Gastrocnemius medialis (tissue), 4 donors: ENCODE measurements at places on chromosomes 1 and 21.
A peak's percentile ranks its signal among the peaks of the same experiment; 100 is the strongest.

DNA sequence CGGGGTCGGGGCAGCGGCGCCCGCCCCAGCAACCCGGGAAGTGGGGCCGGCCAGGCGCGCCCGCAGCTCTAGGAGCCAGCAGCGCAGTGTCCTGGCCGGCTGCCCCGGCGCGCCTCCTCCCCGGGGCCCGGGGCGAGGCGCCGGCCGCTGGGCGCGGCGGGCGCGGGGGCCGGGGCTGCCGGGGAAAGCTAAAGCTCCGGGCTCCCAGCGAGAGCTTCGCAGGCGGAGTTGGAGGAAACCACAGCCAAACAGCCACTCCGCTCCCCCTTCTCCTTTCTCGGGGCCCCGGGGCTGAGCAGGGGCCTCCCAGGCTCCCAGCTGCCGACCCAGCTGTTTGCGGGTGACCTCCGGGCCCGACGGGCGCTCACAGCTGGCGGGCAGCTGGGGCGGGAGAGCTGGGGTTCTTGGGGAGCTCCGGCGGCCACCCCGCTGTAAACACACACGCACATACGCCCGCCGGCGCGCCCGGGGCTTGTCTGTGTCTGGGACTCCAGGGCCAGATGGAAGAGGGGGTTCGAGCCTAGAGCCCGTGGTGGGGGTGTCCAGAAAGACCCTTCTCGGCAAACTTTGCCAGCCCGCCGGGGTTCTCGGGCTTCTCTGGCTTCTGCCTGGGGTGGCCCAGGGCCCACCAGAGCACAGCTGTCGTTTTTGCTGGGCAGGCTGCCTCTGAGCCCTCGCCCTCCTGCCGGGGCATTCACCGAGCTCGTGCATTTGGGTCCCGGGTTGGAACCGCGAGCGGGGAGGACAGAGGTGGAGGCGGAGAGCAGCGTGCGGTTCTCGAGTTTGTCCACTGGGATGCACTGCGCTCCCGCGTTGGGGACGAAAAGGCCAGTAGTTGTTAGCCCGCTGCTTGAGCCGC lies 1.5 kb downstream of the AJAP1 start:
- H3K4me3 ChIP-seq, result no peak overlapping the region
- no peak overlapping the region for H3K27ac ChIP-seq
- peaks cover 56% of the 10 kb centered on the region for H3K27me3 ChIP-seq

DNA sequence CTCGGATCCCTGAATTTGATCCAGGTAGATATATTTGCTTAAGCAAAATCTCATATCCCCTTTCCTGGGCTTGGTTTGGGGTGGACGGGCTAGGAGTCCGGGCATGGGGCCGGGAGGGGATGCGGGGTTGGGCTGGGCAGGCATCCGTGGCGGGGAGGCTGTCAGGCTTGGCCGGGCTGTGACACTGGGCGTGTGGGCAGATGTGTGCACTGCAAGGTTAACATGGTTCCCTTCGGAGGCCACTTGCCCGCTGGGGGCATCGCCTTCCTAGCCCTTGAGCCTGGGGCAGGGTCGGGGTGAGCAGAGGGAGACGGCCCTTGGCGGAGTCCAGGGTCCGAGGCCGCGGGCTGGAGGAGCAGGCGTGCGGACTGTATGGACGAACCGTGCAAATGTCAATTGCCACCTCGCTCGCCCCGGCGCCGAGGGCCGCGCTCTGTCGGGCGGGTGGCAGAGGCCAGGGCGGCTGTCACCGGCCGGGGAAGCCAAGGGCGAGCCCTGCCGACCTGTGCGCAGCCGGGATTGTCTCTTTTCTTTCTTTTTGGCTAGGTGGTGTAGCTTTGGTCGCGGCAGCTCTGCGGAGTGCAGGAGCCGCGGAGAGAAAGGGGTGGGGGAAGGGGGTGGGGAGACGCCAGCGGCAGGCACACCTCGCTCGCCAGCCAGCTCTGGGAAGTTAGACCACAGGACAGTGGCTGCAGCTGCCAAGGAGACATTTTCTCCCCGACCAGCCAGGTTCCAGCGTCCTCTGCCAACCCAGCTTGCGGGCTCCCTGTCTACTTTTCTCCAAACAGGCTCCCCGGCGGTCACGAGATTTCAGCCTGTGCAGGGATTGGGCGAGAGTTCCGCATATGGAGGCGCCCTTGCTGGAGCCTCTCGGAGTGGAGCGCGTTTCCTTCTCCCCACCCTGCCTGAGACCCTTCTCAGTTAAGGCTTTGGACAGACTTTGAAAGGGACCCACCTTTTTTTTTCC lies 1.3 kb downstream of the RCOR3 start:
- H3K27ac ChIP-seq, result peak overlapping the region; percentile 99
- no peaks in the 10 kb centered on the region for H3K27me3 ChIP-seq
- DNase-seq, result peak; percentile 95
- H3K36me3 ChIP-seq, result peaks cover 20% of the 10 kb centered on the region
- peak overlapping the region; percentile 96 for H3K4me3 ChIP-seq

DNA sequence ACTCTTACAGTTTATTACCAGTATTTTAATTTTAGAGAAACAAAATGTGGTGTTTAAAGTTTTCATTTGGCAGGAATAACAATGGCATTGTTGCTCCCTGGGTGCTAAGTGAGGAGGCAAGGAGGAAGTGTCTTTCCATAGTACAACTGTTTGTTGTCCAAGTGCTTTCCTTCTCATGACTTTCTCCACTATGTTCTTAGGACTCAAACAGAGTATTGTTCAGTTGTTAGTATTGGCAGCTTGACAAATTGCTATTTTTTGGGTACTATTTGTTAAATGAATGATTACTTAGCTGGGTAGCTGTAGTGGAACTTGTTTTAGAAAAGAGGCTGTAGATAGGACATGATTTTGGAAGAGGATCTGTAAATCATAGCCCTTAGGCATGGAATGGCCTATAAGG lies 7.5 kb downstream of the OTUD3 start:
- H3K4me1 ChIP-seq, result peaks cover 7% of the 10 kb centered on the region
- no peak overlapping the region for H3K27ac ChIP-seq
- no peak overlapping the region for H3K4me3 ChIP-seq
- no peaks in the 10 kb centered on the region for H3K27me3 ChIP-seq
- DNase-seq, result no peak

DNA sequence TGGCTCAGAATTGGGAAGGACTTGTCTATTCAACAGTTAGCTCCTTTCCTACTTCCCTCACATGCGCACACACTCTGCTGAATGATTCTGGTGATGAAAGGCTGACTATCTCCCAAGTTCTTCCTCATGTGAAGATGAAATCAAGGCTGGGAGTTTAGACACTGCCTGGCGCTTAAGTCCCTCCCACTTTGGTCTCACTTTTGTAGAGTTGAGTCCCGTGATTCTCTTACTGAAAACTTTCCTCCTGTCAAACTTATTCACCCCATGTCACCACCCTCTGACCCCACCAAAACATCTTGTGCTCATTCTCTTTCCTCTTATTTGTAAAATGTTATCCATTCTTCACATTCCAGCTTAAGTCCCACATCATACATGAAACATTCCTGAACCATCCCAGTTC lies 8.4 kb upstream of the MRPS6 start:
- DNase-seq, result no peak
- H3K27me3 ChIP-seq, result no peaks in the 10 kb centered on the region
- no peak overlapping the region for H3K4me3 ChIP-seq
- H3K36me3 ChIP-seq, result no peaks in the 10 kb centered on the region

- no peak within 1 kb of the TSS for H3K27ac ChIP-seq
- H3K27me3 ChIP-seq, result no peaks in the 10 kb centered on the region
- no peaks in the 10 kb centered on the region for H3K36me3 ChIP-seq
- H3K4me1 ChIP-seq, result no peaks in the 10 kb centered on the region
- no peak for DNase-seq
These were observed at the start of gene PRKACB for GRCh38 chr1:84143796-84144565. Gene PRKACB (plus strand): TSS chr1:84144271. CDS start chr1:84144362, 91 bp downstream.
